ENCODE measurements at places on chromosomes 2 and 18. TPM values are rescaled to one million over a fixed set of nuclear protein-coding genes. Genes with fewer than 3 reads are reported as not detected.

DNA sequence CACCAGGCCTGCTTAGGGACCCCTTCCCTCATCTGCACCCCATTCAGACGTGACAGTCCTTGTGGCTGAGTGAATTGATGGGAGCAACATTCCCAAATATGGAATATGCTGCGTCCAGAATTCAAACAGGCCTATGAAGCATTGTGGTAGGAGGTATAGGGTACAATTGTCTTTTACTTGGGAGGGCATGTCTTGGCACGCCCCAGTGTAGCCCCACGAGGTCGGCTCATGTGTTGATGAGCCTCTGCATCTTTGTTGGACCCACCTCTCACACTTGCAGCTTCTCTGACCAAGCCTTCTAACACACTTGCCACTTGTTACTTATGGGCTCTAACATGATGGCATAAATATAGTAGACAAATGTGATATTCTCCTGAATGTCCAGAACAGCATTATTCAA lies 1.6 kb downstream of the TIMM21 start:
- DNase-seq: no peak

- DNase-seq: no peak
Observed at GRCh38 chr18:31549416-31549815, 42.3 kb upstream of the TTR start.

DNA sequence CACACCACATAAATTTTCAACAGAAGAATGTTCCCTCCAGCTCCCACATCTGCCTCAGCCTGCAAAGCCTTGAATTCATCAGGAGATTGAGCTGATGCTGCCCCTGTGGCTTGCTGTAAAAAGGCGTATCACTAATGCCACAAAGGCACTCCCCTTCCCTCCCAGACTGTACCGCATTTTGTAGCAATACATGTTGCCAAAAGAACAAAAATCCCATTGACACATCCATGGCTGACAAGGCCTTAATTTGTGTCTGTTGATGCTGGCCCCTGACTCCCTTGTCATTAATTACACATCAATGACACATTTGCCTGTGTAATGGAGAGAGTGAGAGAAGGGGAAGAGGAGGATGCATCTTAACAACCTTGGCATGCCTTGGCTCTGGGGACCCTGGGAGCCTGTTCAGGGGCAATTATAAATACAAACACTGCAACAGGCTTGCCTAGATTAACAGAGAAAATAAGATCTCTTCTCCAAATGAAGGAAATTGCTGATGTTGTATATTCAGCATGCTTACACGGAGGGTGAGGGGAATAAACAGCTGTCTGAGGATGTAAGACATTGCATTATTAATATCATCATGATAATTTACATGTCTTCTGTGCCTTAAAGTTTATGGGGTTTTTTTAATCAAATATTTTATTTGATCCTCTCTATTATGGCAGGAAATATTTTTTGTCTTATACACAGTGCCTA lies 264.0 kb downstream of the SUCLG1 start:
- DNase-seq: no peak

- peak; percentile 79 for DNase-seq
Observed at GRCh38 chr2:219277703-219278654, 1.2 kb upstream of the DNAJB2 start.

GRCh38 chr2:236744281-236744705 lies 174.7 kb downstream of the ACKR3 start:
- DNase-seq: no peak

- no peak for DNase-seq
Observed at GRCh38 chr2:12331698-12332097, 385.0 kb upstream of the TRIB2 start.

- DNase-seq: no peak
Observed at GRCh38 chr2:29046321-29046720, 28.0 kb downstream of the PCARE start.

DNA sequence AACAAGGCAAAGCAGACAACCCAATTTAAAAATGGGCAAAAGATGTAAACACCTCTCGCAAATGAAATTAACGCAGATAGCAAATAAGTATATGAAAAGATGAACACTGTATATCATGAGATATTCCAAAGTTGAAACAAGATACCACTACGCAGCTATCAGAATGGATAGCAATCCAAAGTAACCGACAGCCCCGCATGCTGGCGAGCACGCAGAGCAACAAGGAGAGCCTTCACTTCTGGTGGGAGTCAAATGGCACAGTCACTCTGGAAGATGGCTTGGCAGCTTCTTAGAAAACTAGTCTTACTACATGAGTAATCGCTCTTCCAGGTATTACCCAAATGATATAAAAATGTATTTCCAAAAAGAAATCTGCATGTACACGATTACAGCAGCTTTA lies 1.4 kb downstream of the NDUFA10 start:
- no peak for DNase-seq

- DNase-seq: no peak
Observed at GRCh38 chr2:20164061-20164733, 60.7 kb downstream of the SDC1 start.

DNA sequence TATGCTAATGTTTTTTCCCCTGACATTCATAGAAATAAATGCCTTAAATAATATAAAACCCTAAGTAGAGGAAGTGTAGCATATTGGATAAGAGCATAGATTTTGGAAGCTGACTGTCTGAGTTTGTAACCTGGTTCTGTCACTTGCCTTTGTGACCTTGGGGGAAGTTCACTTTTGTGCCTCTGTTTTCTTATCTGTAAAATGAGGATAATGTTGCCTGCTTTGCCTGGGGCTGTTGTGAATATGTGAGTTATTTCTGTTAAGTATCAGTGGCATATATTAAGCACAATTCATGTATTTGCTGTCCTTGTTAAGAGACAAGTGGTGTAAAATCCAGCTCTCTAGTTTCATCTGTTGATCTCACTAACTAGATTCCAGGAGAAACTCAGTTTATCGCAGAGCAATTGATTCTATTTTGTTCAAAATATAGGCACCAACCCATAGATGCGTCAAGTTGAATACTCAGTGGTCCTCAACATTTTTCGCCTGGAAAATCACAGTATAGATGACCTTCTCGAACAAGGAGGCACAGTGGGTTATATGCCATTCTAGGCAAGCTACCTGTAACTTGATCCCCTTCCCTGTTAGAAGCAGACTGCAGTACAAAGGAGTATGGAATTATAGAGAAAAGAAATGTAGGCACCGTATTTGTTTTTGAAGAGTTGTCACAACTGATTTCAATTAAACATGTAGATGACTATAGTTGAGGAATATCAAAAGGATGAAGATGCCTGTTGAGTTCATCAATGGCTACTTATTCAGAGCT lies 67.0 kb downstream of the SOCS6 start:
- no peak for DNase-seq

GRCh38 chr2:218718058-218718457 lies 7.4 kb downstream of the TTLL4 start:
- DNase-seq: no peak

- peak; percentile 68 for DNase-seq
Observed at GRCh38 chr2:68715353-68716041, 19.1 kb upstream of the ARHGAP25 start.

GRCh38 chr2:75053484-75054112 lies 95.2 kb downstream of the POLE4 start:
- peak; percentile 47 for DNase-seq

- no peak for DNase-seq
Observed at GRCh38 chr2:121492409-121492808, 38.3 kb upstream of the RNU4ATAC start.

LYPD1 gene
- total RNA-seq: 0.64 TPM

GULP1 gene
- total RNA-seq: 22.8 TPM

GALNT14 gene
- total RNA-seq: 16.8 TPM

Measured in endothelial cell (in vitro differentiated cells).